ENCODE measurements at places on chromosomes 2 and 18.

DNA sequence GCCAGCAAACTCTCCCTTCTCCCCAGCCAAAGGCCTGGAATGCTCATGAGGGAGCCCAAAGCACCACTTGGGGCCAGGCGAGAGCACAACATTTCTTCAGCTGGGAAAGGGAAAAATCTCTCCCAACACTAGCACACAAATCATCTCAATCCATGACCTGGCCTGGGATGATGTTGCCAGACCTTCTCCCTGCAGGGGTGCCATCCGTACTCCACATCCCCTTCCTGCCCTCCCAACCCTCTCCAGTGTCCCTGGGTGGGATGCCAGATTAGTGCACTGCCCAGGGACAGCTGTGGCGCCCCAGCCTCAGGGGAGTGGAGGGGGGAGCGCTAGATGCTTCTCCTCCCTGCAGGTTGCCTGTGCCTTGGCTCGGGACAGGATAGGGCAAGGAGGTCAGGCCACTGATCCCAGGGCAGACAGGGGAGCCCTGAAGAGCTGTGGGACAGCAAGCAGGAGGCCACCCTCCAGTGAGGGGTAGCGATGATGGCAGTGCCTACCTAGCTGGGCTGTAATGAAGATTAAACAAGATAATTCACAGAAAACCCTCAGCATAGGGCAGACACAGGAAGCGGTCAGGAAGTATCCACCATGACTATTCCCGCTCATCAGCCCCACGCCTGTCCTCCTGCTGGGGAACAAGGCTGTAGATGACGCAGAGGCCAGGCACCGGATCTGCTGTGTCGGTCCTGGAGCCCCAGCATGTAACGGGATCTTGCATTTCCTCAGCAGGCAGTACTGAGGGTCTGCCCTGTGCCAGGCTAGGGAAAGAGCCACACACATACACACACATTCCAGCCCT lies 31.1 kb downstream of the SERTAD2 start:
- DNase-seq = no peak

DNA sequence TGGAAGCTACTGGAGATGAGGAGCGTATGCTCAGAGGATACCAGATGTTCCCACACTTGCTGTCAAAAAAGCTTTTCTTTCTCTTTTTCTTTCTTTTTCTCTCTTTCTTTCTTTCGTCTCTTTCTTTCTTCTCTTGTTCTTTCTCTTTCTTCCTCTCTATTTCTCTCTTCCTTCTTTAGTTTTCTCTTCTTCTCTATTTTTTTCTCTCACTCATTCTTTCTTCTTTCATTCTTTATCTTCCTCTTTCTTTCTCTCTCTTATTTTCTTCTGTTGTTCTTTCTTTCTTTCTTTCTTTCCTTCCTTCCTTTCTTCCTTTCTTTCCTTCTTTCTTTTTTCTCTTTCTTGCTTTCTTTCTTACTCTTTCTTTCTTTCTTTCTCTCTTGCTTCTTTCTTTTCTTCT lies 457.6 kb downstream of the CMPK2 start:
- no peak for DNase-seq

- no peak for DNase-seq
Observed at GRCh38 chr18:38790786-38791185, 1225.2 kb upstream of the CELF4 start.

DNA sequence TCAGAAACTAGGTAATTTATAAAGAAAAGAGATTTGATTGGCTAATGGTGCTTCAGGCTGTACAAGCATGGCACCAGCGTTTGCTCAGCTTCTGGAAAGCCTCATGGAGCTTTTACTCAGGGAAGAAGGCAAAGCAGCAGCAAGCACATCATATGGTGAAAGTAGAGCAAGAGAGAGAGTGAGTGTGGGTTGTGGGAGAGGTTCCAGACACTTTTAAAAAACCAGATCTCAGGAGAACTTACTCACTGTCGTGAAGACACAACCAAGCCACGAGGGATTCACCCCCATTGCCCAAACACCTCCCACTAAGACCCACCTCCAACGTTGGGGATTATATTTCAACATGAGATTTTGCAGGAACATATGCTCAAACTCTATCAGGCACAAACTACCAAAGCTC lies 554.6 kb upstream of the TNP1 start:
- no peak for DNase-seq

DNA sequence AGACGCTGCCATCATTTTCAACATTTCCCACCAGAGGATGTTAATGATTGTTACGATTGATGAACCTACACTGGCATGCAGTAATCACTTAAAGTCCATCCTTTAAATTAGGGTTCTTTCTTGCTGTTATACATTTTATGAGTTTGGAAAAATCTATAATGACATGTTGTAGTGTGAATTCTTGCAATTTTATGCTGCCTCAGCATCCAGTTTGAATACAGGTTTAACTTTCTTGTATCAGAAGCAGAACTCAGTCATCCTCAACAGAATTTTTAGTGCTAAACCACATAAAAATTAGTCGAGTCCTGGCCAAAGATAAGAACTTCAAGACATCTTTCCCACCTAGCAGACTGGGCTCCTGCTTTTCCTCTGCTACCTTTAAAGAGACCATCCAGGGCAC lies 303.3 kb downstream of the NUP35 start:
- DNase-seq = no peak

- DNase-seq = peak; percentile 24
Observed at GRCh38 chr18:48023334-48024008, 93.0 kb upstream of the SMAD2 start.

DNA sequence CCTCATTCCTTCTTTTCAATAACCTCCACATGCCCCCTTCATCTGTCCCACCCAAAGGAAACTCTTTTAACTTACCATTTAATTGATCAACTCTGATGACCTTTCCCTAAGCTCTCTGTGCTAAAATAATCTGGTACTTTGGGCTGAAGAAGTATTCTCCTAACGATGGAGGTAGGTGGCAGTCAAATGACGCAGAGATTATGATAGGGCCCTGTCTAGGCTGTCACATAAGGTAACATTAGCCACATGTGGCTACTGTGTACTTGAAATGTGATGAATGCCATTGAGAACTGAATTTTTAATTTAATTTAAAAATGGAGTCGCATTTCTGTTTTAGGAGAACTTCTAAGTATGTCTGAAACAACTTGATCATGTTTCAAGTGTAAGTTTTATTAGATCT lies 140.5 kb upstream of the TNP1 start:
- DNase-seq = no peak

DNA sequence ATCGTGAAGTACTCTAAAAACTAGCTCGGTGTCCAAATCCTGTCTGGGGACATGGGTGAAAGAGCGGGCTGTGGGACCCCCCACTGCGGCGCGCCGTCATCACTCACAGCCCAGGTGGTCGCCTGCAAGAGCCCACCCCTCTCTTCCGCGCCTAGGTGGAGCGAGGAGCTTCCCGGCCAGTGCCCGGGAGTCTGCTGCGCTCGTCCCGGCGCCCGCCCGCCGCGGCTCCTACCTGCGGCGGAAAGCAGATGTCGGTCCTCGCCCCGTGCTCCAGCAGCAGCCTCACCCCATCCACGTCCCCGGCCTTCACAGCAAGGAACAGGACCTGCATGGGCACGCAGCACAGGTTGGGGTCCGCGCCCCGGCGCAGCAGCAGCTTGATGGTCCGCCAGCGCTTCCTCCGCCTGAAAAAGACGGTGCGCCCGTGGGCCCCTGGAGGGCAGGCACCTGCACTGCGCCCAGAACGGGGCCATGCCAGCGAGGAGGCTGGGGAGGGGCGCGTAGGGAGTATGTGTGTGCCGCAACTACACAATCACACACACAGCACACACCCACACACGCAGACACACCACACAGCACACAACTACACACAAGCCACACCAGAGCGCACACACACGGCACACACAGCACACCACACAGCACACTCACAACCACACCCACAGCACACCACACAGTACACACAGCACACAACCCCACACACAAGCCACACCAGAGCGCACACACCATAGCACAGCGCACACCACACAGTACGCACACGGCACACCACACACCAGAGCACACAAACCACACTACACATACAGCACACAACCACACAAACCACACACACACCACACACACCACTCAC lies 37.4 kb downstream of the ANKMY1 start:
- no peak for DNase-seq
